ENCODE measurements at places on chromosomes 6 and 20. TPM values are rescaled to one million over a fixed set of nuclear protein-coding genes. Genes with fewer than 3 reads are reported as not detected.

Gene WFDC5
- polyA plus RNA-seq: not detected

Gene CRISP3
- not detected for polyA plus RNA-seq

Gene TXLNB
- not detected for polyA plus RNA-seq

Gene NEU1
- polyA plus RNA-seq: 40.9 TPM

Gene RIPPLY2
- 5.0 TPM for polyA plus RNA-seq

Gene SDHAF4
- polyA plus RNA-seq: 28.2 TPM

Gene REPS1
- 64.9 TPM for polyA plus RNA-seq

All from neural cell (in vitro differentiated cells).